Astrocyte of the hippocampus (primary cell): ENCODE measurements at places on chromosomes 3 and 15.

- no peak for DNase-seq
Observed at GRCh38 chr15:61083788-61084134, 145.3 kb downstream of the RORA start.

GRCh38 chr15:86522721-86523120, 443.1 kb downstream of the AGBL1 start:
- DNase-seq, result no peak

- DNase-seq, result no peak
Observed at GRCh38 chr3:186847437-186847836, 4.9 kb downstream of the ADIPOQ start.

DNA sequence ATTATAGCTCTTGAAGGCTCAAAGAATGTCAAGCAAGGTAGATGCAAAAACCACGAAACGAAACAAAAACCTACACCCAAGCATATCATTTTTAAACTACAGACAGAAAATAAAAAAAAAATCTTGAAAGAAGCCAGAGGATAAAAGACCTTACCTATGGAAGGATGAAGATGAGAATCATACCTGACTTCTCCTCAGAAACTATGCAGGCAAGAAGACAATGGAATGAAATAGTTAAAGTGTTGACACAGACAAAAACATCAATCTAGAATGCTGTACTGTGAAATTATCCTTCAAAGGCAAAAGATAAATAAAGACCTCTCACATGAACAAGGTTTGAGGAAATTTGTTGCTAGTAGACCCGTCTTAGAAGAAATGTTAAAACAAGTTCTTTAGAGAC, 372.0 kb downstream of the ZIC4 start:
- no peak for DNase-seq

- DNase-seq, result no peak
Observed at GRCh38 chr3:141334627-141335250, 33.6 kb upstream of the ZBTB38 start.

DNA sequence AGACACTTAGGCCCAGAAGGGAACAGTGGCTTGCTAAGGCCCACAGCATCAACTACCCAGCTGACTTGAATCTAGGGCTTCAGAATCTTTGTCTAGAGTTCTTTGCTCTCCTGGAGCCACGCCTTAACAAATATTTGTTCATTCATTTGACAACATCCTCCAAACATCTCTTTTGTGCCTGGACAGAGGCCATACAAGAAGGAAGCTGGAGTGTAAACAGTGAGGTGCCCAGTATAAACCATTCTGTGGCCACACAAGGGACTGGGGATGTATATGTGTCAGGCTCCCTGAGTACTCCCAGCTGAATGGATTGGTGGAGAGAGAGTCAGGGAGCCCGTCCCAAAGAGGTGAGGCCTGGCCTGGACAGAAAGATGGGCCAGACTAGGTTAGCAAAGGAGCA, 3.4 kb downstream of the CIB2 start:
- no peak for DNase-seq

- DNase-seq, result peak; percentile 81
Observed at GRCh38 chr15:100703032-100703578, 100.7 kb downstream of the ASB7 start.

GRCh38 chr3:169596126-169596525, 67.4 kb downstream of the MECOM start:
- DNase-seq, result no peak
